ENCODE measurements at places on chromosomes 5 and 9. TPM values are rescaled to one million over a fixed set of nuclear protein-coding genes. Genes with fewer than 3 reads are reported as not detected.

TAF11L10 gene
- total RNA-seq = not detected

GRCh38 chr5:151620461-151620840 lies 29.3 kb upstream of the FAT2 start:
- no peak for DNase-seq

DNA sequence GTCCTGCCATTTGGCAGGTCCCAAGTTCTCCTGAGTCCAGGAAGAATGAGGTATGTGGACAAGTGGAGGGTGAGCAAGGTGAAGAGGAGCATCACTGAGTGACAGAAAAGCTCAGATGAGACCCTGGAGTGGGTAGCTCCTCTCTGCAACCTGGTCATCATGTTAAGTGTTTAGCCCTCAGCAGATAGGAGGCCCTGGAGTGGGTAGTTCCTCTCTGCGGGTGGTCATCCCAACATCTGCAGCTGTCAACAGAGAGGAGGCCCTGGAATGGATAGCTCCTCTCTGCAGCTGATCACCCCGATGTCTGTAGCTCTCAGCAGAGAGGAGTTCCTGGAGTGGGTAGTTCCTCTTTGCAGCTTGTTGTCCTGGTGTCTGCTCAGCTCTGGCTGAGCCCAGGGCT lies 48.4 kb downstream of the NDUFAF2 start:
- no peak for DNase-seq

- DNase-seq = no peak
Measured at GRCh38 chr9:7316166-7316795, 483.3 kb downstream of the DMAC1 start.

GLT6D1 gene
- total RNA-seq = 0.19 TPM

GRCh38 chr5:166346726-166347374 lies 1944.6 kb upstream of the WWC1 start:
- no peak for DNase-seq

GRCh38 chr5:83662558-83662957 lies 58.1 kb downstream of the HAPLN1 start:
- no peak for DNase-seq
